Activated CD4-positive, alpha-beta T cell treated with anti-CD3 and anti-CD28 coated beads for 24 hours (primary cell): ENCODE measurements at places on chromosomes 11 and 22.

GRCh38 chr22:50178871-50179869 lies 6.5 kb upstream of the TRABD start:
- DNase-seq, result no peak

- no peak for DNase-seq
These were observed 5.2 kb downstream of the TMEM134 start for GRCh38 chr11:67463680-67464410.

- no peak for DNase-seq
These were observed 590 bp downstream of the ATG13 start for GRCh38 chr11:46617972-46618314.

DNA sequence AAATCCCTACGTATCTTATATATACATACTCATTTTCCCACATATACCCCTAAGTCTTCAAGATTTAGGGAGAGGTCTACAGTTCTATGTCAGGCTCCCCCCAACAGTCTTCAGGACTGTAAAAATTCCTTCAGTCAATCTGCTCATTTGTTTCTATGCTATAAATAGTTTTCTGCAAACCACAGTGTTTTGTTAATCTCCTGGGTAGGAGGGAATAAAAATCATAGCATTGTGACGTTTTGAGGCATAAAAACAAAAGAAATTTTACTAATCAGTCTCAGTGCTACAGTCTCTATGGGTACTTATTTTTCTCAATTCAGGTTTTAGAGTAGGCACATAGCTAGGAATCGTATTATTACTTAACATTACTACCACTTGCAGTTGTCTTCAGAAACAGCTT lies 552.8 kb upstream of the LRRC4C start:
- no peak for DNase-seq

GRCh38 chr11:93196816-93197379 lies 893 bp downstream of the SLC36A4 start:
- DNase-seq, result no peak

GRCh38 chr11:64305691-64306562 lies 603 bp downstream of the ESRRA start:
- peak; percentile 61 for DNase-seq

GRCh38 chr22:49196046-49196511 lies 631.6 kb downstream of the BRD1 start:
- DNase-seq, result no peak

DNA sequence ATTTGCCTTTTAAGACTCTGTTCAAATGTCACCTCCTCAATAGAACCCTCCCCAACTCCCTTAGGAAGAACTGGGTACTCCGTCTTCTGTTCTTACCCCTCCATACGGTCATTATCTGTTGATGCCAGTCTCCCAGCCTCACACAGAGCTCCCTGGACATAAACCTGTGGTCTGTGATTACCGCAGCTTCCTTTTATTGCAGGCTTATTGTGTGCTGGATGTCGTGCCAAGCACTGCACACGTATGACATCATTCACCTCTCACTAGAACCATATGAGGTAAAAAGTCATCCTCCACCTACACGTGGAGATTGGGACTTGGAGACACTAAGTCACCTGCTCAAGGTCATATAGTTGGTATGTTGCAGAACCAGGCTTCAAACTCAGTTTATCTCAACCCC lies 15.3 kb downstream of the PTPN5 start:
- DNase-seq, result no peak

GRCh38 chr11:112961146-112961668 lies at the start of gene NCAM1:
NCAM1 (plus strand) TSS chr11:112961420.
- DNase-seq, result no peak

DNA sequence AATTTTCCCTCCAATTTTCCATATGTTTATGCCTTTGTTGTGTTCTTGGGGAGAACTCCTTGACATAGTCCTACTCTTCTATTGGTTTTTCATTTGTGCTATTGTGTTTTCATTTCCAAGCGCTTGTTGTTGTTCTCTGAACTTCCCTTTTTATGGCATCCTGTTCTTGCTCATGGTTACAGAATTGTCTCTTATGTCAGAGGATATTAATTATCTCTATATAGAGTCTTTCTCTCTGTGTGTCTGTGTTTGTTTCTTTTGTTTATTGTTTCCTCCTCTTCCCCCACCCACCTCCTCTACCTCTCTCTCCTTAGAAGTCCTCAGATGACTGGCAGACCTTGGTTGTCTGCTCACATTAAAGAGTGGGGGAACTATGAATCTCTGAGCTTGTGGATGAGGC lies 69.9 kb downstream of the HORMAD2 start:
- DNase-seq, result no peak

- DNase-seq, result no peak
These were observed 27.3 kb downstream of the FCHSD2 start for GRCh38 chr11:73114835-73115220.

GRCh38 chr22:43110927-43111623 lies 525 bp downstream of the BIK start:
- DNase-seq, result no peak

- DNase-seq, result no peak
These were observed 157.9 kb upstream of the CARD18 start for GRCh38 chr11:105297463-105297862.

DNA sequence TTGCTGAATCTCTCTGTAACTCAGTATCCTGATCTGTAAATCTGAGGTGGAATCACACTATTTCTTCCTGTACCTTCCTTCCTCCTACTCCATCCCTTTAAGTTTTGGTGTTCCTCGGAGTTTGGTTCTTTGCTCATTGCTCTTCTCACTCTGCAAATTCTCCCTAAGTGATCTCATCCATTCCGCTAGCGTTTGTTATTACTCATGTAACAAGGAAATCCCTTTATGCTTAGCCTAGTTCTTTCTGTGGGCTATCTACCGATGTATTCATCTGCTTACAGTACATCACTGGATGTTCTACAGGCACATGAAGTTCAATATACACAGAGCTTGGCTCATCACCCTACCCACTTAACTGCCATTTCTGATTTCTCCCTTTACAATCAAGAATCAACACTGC lies 1.6 kb upstream of the CEP295 start:
- DNase-seq, result no peak

GRCh38 chr22:27251563-27251962 lies 550.0 kb downstream of the MN1 start:
- no peak for DNase-seq

- no peak for DNase-seq
These were observed 301.1 kb downstream of the SHANK2 start for GRCh38 chr11:70951139-70951804.

DNA sequence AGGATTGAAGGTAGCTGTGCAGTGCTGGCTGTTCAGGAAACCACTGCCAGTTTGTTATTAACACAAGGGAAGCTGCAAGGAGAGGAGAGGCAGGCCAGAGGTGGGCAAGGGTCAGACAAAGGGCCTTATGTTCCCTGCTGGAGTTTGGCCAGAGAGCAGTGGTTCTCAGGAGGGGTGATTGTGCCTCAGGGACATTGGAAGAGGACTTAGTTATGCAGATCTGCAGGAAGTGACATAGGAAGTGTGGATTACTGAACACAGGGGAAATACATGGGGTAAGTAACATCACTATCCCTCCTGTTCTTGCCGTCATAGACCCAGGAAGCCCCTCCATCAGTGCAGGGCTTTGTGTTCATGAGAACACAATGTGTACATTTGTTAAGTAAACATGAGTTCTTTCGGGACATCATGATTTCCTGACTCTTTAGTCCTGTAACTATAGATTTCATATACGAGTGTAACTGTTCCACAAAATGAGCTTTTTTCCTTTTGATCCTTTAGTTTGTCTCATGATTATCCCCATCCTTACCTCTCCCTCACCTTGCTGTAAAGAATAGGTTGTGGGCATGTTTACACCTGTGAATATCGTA lies 5.9 kb downstream of the SRRD start:
- DNase-seq, result no peak

GRCh38 chr11:1870721-1871466 lies 18.0 kb downstream of the LSP1 start:
- no peak for DNase-seq

DNA sequence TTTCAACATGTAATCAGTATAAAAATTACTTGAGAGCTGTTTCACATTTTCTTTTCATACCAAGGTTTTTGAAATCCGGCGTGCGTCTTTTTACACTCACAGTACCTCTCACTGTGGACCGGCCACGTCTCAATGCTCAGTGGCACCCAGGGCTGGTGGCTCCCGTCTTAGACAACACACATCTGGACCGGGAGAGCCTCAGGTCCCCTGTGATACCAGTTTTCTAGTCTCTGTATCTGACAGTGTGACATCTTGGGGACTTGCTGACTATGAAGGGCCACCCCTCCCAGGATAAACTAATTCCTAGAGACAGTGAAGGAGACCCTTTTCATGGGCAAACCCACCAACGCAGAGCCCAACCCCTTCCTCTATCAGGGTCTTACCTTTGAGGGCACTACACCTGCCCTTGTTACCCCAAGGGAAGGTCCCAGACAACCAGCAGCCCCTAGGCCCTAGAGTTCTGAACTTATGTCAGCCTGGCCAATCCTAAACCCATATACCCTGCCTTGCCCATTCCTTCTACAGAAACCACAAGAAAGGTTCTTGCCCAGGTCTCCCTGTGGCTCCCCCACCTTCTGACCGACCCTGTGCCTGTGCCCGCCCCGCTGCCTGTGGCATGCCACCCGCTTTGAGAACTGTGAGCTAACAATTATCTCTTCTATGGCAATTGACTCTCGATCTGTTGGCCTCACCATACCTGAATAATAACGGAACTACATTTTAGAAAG lies 6.1 kb upstream of the ASCL2 start:
- no peak for DNase-seq

DNA sequence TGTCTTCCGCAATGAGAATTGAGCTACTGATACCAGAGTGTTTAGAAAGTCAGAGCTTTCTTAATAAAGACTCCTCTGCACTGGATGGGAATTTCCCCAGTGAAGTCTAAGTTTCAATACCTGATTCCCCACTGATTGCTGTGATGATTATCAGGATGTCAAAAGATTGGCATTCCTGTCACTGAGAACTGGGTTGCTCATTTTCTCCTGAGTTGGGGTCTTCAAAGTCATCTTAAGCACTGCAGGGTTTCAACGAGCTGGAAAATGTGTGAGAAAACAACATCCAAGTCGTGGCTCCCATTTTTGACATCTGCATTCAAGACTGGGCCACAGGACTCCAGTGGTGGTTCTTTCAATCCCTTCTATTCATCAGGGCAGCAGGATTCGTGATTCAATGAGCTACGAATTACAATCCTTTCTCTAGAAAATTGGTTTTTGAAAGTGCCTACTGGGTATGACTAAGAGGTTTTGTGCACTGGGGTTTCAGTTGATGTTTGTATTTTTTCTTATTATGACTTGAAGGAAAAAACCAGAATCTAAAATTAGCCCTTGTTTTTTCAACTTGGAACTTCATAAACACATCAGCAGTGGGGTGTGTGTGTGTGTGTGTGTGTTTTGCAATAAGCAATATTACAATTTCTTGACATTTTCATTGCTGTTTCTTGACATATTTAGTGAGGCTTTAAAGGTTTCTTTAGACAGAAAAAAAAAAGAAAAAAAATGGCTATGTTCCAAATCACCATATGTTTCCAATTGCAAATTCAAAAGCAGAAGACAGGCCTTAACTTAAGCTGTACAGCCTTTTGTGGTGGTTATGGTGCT lies 233.0 kb downstream of the FAM76B start:
- peak; percentile 12 for DNase-seq

DNA sequence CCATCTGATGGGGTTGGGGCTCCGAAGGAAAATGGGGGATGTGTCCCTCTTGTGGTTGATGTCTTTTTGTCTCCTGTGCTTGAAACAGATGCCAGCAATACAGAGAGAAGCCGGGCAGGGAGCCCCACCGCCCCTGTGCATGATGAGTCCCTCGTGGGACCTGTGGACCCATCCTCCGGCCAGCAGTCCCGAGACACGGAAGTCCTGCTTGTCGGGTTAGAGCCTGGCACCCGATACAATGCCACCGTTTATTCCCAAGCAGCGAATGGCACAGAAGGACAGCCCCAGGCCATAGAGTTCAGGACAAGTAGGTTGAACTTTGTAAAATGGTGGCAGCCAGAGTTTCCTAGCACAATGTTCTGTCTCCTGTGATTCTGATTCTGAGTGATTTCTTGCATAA lies 91.7 kb upstream of the OR4B1 start:
- no peak for DNase-seq

DNA sequence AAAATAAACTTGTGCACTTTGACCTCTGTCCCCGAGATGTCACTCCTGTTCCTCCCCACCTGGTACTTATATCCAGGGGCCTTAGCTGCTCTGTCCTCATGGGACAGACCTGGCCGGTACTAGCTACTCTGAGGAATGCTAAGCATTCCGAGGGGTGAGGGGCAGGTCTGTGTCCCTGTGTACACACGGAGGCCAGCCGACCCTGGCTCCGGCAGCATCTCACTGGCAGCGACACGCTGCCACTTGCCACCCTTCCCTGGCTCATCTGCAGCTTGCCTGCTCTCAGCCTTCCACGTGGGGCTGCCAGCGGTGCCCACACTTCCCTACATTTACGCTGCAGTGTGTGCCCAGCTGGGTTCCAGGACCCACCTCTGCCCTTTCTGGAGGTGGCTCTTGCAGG lies 21.6 kb upstream of the TEF start:
- DNase-seq, result no peak

GRCh38 chr11:1202776-1203504 lies 19.9 kb upstream of the MUC5B start:
- DNase-seq, result peak; percentile 57

DNA sequence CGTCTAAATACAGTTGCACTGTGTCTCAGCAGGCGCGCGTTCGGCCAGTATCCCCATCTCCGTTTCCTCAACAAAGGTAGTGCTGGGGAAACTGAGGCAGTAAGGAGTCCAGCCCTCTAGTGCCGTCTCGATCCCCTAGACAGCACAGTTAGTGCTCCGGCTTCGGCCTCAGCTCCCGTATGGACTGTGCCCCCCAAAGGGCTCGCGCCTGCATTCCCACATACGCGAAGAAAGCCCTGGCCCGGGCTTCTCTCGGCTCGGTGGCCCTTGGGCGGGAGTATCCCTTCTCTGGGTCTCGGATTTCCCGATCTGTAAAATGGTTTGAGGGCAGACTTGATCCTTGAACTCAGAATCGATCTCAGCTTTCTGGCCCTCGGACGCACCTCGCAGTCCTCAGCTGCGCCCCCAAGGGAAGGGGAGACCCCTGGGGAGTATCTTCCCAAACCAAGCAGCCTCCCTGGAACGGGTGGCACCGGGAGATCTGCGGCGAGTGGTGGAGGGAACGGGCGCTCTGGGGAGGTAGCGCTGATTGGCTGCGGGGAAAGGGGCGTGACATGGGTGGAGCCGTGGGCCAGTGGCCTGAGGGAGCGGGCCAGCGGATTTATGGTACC lies 759 bp upstream of the PEX16 start:
- peak; percentile 35 for DNase-seq

- no peak for DNase-seq
These were observed 17.5 kb upstream of the CDKN1C start for GRCh38 chr11:2902784-2903671.

DNA sequence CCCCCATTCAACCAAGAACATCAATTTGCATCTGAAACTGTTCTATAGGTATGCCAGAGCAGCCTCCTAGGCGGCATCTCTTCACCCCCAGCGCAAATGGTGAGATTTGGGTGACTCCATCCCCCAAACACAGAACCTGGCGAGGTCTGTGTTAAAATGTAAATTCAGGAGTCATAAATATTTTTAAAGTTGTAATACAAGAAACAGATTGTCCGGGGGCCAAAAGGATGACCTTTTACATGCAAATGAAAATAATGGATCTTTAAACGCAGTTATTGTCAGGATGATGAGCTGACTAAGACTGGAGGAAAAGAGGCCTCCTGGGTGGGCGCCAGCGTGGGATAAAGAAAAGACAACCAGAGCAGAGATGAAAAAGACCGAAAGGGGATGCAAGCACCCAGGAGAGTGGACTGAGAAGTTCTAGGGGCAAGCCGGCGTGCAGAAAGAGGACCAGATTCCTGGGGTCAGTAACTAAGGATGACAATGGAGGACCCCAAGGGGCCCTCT lies 16.0 kb upstream of the ADA2 start:
- DNase-seq, result no peak

GRCh38 chr11:124535552-124536232 lies 7.8 kb downstream of the OR8B12 start:
- no peak for DNase-seq
